ENCODE measurements at places on chromosomes 7 and 10.

DNA sequence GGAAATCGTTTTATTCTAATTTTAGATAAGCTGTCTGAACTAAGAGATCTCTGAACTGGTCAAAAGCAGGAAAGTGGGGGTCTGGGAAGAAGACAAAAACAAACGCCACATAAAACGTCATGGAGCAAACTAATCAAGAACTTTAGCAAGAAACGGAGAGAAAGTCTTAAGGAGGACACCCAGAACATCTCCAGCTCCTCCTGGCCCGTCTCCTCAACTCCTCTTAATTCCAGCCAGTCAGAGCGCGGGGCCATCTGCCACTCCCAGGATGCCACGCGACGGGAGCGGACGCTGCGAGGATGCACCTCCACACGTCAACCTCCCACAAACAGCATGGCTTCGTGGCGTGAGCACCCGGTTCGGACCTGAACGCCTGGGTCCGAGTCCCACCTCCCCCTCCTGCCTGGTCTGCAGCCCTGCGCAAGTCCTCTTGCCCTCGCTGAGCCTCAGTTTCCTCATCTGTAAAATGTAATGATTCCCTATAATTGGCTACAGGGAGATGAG lies 598 bp downstream of the MMS19 start:
- peak; percentile 80 for DNase-seq

DNA sequence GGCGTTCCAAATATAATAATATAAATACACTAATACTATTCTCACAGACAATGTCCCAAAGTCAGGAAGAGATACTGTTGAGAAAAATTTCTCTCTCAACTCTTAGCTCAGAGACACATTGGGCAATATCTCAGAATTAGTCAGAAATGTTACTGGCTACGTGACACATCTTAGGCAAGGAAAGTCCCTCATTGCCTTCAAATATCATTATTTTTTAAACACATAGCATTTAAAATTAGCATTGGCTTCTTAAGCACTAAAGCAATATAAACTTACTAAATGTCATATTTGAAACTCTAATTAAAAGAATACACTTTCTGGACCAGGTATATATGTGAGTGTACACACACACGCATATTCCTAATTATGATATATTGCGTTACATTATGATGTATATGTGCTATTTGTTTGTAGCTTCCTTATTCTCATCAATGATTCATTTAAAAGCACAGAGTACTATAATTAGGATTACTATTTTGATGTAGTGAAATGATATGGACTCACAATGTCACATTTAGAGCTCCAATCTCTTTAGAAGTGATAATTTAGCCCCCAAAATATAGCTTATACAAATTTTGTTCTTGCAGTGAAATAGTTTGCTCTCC lies 255.8 kb downstream of the TWIST1 start:
- no peak for DNase-seq

GRCh38 chr7:78499283-78499682 lies 700.7 kb downstream of the PHTF2 start:
- DNase-seq, result no peak

GRCh38 chr10:500876-501275 lies 188.6 kb downstream of the DIP2C start:
- DNase-seq, result no peak

DNA sequence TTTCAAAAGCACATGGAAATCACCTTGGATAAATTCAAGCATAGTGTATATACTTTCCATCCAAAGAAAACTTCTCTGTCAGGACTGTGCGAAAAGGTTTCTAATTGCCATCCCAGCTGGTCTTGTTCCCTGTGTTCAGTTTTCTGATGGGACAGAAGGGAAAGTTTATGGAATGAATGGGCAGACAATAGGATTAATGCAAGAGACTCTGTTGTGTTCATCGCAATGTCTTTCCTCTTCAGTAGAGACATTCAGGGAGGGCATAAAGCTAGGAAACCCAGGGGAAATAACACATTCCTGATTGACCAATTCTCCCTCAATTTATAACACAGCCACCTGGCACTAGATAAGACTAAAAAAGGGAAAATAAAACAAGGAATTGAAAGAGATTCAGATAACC lies 78.9 kb downstream of the CACNA2D1 start:
- no peak for DNase-seq

DNA sequence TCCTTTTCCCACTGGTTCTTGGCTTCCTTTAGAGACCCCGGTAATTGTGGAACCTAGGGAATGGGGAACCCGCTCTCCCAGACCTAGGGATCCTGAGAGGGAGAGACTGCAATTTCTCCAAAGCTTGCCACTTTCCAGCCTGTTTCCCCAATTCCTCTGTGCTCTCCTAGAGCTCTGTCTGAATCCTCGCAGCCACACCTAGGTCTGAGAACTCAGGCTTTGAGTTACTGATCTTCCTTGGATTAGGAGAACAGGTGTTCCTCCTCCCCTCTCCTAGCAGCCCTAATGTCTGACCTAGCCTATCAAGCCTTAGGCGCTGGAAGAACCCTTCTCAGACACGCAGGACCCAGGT lies 20.0 kb downstream of the WNT8B start:
- DNase-seq, result no peak

GRCh38 chr7:21028186-21028585 lies 241.5 kb upstream of the SP8 start:
- DNase-seq, result no peak

- DNase-seq, result no peak
Measured at GRCh38 chr10:17607060-17607459, 10.1 kb downstream of the HACD1 start.

DNA sequence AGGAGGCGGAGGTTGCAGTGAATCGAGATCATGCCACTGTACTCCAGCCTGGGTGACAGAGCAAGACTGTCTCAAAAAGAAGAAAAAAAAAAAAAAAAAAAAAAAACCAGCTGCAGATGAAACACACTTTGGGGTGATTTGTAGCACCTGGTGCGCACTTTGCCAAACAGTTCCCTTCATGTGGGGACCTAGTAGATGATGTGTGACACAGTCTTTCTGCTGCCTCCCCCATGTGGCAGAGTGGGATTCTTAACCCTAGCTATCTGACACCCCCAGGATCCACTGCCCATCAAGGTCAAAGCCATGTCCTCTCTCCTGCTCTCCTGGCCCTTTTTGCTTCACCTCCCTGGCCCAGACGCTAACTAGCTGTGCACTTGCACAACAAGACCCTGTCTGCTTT lies 52.1 kb upstream of the PDZD8 start:
- no peak for DNase-seq

DNA sequence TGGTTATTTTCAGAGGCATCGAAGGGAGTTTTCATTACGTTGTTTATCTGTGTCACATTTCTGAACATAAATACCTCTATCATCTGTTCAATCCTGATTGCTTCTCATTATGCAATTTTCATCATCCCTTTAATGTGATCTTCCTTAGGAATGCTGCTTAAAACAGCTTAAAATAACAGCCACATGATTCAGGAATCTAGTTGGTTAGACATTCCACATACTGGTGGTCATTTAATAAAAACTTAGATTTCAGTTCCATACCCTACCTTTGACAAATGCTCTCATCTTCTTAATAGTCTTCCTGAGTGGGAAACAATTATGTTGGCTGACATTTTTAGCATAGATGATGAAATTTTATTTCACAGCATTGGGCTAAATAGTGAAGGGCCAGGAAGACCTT lies 191.3 kb upstream of the CDCA7L start:
- DNase-seq, result no peak

GRCh38 chr7:101558742-101559325 lies 70.3 kb downstream of the MYL10 start:
- DNase-seq, result no peak

DNA sequence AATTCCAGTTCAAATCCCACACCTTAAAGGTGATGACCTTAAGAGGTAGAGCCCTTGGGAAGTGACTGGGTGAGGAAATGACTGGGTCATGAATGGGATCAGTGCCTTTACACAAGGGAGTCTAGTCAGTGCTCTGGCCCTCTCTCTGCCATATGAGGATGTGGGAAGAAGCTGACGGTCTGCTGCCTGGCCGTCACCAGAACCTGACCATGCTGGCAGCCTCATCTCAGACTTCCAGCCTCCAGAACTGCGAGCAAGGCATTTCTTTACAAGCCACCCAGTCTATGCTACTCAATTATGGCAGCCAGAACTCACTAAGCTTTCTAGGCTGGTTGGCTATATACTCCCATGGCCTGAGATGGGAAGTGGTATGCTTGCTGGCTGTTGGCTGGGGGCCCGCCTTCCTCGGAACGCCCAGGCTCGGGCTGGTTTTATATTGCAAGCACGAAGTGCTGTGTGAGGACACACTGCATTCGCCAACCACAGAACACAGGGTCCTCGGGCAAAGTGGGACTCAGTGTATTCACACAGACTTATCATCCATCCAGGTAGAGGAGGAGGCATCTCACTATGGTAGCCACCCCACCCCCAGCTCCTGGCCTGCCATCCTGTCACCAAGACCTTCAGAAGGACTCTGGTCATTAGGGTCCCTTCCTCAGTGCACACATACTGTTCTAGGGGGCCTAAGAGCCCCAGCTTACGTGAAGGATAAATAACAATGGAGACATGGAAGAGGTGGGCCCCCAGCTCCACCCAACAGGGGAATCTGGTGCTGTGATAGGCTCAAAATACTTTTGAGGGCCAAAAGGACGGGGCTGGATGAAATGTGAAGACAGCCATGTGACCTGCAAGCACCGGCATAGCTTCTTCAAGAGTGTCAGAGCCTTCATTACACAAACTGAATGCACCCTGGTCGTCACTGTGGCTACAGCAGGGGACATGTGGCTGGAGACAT lies 49.0 kb downstream of the ZRANB1 start:
- no peak for DNase-seq

GRCh38 chr7:116363637-116364432 lies 135.7 kb upstream of the CAV2 start:
- no peak for DNase-seq

Data from cerebellar nuclear complex (tissue), 1 donor.